ENCODE measurements at places on chromosomes 4 and X. TPM values are rescaled to one million over a fixed set of nuclear protein-coding genes. Genes with fewer than 3 reads are reported as not detected.
A peak's percentile ranks its signal among the peaks of the same experiment; 100 is the strongest.

GRCh38 chrX:74363914-74364313 lies 57.4 kb upstream of the SLC16A2 start:
- no peaks in the 10 kb centered on the region for H3K27me3 ChIP-seq
- no peaks in the 10 kb centered on the region for H3K4me1 ChIP-seq
- no peak overlapping the region for H3K27ac ChIP-seq
- no peaks in the 10 kb centered on the region for H3K36me3 ChIP-seq

- no peak for DNase-seq
- H3K4me1 ChIP-seq, result no peaks in the 10 kb centered on the region
- H3K27me3 ChIP-seq, result no peaks in the 10 kb centered on the region
- H3K27ac ChIP-seq, result no peak overlapping the region
- no peak overlapping the region for H3K4me3 ChIP-seq
Measured at GRCh38 chr4:168097161-168097560, 4.8 kb downstream of the ANXA10 start.

GRCh38 chr4:102553982-102554381 lies 52.8 kb downstream of the NFKB1 start:
- H3K4me1 ChIP-seq, result peaks cover 30% of the 10 kb centered on the region
- no peak for DNase-seq
- no peaks in the 10 kb centered on the region for H3K27me3 ChIP-seq
- peaks cover 8% of the 10 kb centered on the region for H3K36me3 ChIP-seq
- no peak overlapping the region for H3K4me3 ChIP-seq

GRCh38 chrX:46572340-46572936 lies 1.1 kb upstream of the CHST7 start:
- peak overlapping the region; percentile 71 for H3K4me3 ChIP-seq
- H3K4me1 ChIP-seq, result peaks cover 43% of the 10 kb centered on the region
- no peaks in the 10 kb centered on the region for H3K36me3 ChIP-seq
- H3K27me3 ChIP-seq, result no peaks in the 10 kb centered on the region
- no peak for DNase-seq

DNA sequence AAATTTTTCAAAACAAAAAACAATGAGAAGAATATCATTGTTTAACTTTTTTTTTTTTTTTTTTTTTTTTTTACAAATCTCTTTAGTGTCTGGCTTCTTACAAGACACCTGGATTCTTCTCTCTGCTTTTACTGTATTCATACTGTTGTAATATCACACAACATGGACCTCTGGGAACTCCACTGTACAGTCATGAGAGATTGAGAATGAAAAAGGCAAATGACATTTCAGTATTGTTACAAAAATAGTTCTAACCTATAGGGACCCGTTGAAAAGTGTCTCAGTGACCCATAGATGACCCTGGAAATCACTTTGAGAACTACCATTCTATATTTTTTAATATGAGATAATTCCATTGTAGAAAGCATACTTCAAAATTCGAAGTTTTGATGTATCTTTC lies 124.4 kb downstream of the SLIT2 start:
- H3K27ac ChIP-seq, result no peak overlapping the region
- no peak for DNase-seq
- H3K4me1 ChIP-seq, result no peaks in the 10 kb centered on the region
- no peak overlapping the region for H3K4me3 ChIP-seq
- H3K27me3 ChIP-seq, result no peaks in the 10 kb centered on the region

- H3K27ac ChIP-seq, result no peak overlapping the region
- H3K27me3 ChIP-seq, result no peaks in the 10 kb centered on the region
Measured at GRCh38 chrX:21946925-21947641, 6.6 kb downstream of the SMS start.

GRCh38 chrX:19194285-19195242 lies 72.3 kb upstream of the ADGRG2 start:
- H3K27me3 ChIP-seq, result no peaks in the 10 kb centered on the region
- no peak overlapping the region for H3K4me3 ChIP-seq
- no peaks in the 10 kb centered on the region for H3K4me1 ChIP-seq
- no peak overlapping the region for H3K27ac ChIP-seq

- no peak overlapping the region for H3K27ac ChIP-seq
- no peaks in the 10 kb centered on the region for H3K27me3 ChIP-seq
- no peak overlapping the region for H3K4me3 ChIP-seq
- no peak for DNase-seq
Measured at GRCh38 chr4:96343836-96344235, 503.9 kb downstream of the PDHA2 start.

RTL3 gene
- total RNA-seq, result not detected

DNA sequence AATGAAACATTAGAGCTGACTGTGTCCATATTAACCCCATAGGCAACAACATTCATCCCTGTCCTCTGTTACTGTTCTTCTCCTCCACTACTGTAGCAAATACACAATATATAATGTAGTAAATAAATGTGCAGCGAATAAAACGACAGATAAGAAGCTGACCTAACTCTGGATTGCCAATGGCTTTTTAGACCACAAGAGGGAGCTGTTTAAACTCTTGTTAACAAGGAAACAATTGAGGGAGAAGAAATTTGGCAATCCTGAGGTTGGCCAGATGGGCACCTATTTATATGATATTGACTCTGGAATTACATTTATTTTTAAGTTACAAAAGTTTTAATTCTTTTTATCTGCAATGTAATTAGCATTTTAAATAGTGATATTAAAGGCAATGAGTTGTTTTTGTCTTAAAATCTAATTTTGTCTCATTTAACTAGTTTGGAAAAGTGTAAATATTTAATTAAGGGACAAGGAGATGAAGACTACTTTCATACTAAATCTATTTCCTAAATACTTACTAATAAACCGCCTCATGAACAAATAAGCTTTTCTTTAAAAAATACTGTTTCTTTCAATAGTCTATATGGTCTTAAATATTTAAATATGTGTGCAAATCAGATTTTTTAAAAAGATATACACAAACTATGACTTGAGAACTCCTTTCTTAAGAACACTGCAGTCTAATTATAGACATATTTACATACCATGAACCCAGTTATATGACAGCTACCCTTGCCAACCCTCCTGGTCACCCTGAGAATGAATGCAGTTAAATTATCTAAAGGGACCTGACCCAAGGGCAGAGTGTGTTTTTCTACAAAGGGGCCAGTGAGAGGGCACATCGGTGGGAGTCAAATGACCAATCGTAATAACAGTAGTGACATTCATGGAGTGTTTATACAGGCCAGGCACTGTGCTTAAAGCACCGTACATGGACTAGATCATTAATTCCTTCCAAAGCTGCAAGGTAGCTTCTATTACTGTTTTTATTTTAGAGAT lies 52.9 kb upstream of the HPF1 start:
- H3K4me1 ChIP-seq, result no peaks in the 10 kb centered on the region
- peaks cover 7% of the 10 kb centered on the region for H3K27me3 ChIP-seq

SLITRK2 gene
- total RNA-seq, result not detected

DNA sequence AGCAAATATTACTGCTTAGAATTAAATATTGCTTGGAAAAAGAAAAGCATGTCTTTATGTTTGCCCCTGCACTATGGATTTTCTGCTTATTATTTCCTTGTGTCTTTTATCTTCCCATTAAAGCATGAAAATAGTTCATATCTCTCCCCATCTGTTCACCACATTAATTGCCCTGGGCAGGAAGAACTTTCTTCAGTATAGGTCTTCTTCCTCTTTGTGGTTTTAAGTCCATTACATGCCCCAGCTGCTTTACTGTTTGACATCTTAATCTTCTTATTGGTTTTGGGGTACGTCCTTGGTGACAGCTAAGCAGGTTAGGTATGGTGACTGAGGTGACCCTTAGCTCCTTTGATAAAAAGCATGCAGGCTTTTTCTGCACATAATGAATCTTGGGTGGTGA lies 157.3 kb downstream of the AASDH start:
- no peaks in the 10 kb centered on the region for H3K27me3 ChIP-seq
- H3K4me1 ChIP-seq, result no peaks in the 10 kb centered on the region
- no peak overlapping the region for H3K4me3 ChIP-seq
- no peak for DNase-seq

Data from CD4-positive, alpha-beta T cell (primary cell).